Foreskin keratinocyte (primary cell): ENCODE measurements at places on chromosomes 13 and 19. TPM values are rescaled to one million over a fixed set of nuclear protein-coding genes. Genes with fewer than 3 reads are reported as not detected.

- no peak for DNase-seq
Observed at GRCh38 chr19:30256496-30256850, 115.7 kb upstream of the ZNF536 start.

DNA sequence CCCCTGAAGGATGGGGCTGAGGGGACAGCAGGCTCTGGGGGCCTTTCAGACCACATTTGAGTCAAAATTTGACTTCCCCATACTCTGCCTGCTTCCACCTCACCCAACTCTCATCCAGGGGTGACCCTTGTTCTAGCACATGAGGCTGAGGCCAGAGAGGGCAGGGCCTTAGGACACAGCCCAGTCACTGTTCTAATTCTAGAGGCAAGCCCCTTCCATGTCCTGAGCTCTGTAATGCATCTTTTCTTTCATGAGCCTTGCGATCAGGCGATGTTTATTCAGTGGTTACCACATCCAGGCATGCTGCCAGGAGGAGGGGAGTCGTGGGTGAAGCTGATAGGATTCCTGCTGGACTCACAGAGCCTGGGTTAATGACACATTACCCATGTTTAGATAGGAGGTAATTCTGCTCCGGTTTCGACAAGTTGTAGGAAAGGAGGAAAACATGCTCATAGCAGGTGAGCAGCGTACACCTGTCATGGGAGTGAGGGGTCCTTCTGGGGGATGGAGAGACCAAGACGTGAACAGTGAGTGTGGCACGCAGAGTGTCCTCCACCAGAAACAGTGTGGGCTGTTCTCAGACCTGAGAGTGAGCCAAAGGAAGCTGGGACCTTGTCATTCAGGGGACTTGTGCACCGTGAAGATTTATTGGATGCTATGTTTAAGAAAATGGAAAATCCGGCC lies 9.3 kb downstream of the RPS9 start:
- peak; percentile 85 for DNase-seq

DNA sequence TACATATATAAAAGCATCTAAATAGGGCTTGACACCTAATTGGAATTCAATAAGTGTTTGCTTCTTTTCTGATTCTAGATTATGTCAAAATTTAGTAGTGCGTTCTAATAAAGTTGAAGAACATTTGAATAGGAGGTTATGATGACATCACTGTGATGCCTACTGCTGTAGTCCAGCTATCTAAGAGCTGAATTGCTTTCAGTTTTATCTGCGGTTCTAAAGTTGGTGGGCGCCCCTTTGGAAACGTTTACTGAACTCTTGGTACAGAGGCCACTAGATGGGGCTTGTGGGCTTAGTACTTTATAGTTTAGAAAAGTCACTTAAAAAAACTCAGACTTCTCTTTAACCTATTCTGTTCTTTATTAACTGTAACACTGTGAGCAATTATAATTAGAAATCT lies 776.9 kb downstream of the GPC5 start:
- no peak for DNase-seq

- DNase-seq: no peak
Observed at GRCh38 chr19:38360839-38361631, 13.3 kb upstream of the PSMD8 start.

Gene ATP11A
- total RNA-seq: 11.7 and 13.4 TPM in 2 replicates

DNA sequence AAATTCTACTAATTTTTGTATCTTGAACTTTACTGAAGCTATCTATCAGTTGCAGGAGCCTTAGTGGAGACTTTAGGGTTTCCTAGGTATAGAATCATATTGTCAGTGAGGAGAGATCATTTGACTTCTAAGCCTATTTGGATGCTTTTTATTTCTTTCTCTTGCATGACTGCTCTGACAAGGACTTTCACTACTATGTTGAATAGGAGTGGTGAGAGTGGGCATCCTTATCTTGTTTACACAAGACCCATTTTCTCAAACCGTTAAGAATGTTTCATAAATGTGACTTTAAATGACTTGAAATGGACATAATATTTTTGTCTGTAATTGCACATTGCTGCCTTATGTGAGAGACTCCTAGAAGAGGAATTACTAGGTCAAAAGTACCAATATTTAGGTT lies 17.9 kb upstream of the CSNK1A1L start:
- no peak for DNase-seq

DNA sequence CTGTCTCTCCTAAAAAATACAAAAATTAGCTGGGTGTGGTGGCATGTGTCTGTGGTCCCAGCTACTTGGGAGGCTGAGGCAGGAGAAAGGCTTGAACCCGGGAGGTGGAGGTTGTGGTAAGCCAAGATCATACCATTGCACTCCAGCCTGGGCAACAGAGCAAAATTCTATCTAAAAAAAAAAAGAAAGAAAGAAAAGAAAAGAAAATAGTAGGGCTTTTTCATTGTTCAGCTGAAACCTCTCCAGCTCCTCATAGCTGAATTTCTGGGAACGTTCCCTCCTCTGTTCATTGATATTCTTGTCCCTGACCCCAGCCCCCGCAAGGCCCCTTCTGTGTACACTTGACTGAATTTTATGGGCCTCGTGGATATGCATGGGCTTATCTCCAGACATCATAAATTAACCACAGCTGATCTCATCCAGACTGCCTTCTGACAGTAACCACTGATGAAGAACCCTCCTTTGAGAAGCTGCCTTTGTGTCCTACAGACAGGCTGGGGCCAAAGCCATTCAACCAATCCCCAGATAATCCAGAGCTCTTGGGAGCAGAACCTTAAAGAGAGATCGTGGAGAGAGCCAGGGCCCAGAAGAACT lies at the start of gene ELSPBP1:
Gene ELSPBP1, plus strand, starts transcription at position 424 of the 594 bp plus-strand sequence. CDS start 14,036 bp downstream, outside the sequence.
- DNase-seq: no peak

Gene ADGRE1
- total RNA-seq: not detected in 2 replicates

GRCh38 chr13:110263888-110264287 lies 43.1 kb downstream of the COL4A1 start:
- no peak for DNase-seq

GRCh38 chr19:33375837-33376159 lies 2.3 kb downstream of the CEBPG start:
- DNase-seq: no peak

Gene PCSK4
- total RNA-seq: 0.78 and 0.92 TPM in 2 replicates

Gene LILRA1
- total RNA-seq: not detected in 2 replicates
